ENCODE measurements at places on chromosomes 6 and 20. TPM values are rescaled to one million over a fixed set of nuclear protein-coding genes. Genes with fewer than 3 reads are reported as not detected.

The MCM8 gene
- total RNA-seq: 6.9 TPM

The NNAT gene
- total RNA-seq: not detected

The KCNK15 gene
- total RNA-seq: 1.0 TPM

The ADIG gene
- total RNA-seq: not detected

The DAAM2 gene
- 7.2 TPM for total RNA-seq

The MOXD1 gene
- 1.1 TPM for total RNA-seq

The RNF182 gene
- total RNA-seq: 1.2 TPM

The OR12D2 gene
- total RNA-seq: not detected

The CLPSL2 gene
- not detected for total RNA-seq

GRCh38 chr6:100880149-100880852 lies 828 bp downstream of the ASCC3 start:
- no peak for DNase-seq

DNA sequence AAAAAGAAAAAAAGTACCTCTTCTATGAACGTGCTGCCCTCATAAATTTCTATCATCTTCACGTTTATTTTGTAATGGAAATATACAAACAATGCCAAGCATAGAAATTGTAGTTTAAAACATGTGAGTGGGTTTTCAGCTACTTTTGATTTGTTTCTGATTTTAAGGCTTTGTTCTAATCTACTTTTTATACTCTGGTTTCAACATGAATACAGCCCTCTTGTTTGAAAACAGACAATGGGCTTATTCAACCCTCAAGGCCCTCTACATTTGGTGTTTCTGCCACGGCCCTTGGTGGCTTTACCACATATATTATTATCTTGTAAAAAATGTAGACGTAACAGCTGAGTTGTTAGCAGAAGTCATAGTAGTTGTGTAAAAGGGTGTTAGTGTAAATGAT lies 153.9 kb downstream of the SOX4 start:
- DNase-seq: no peak

DNA sequence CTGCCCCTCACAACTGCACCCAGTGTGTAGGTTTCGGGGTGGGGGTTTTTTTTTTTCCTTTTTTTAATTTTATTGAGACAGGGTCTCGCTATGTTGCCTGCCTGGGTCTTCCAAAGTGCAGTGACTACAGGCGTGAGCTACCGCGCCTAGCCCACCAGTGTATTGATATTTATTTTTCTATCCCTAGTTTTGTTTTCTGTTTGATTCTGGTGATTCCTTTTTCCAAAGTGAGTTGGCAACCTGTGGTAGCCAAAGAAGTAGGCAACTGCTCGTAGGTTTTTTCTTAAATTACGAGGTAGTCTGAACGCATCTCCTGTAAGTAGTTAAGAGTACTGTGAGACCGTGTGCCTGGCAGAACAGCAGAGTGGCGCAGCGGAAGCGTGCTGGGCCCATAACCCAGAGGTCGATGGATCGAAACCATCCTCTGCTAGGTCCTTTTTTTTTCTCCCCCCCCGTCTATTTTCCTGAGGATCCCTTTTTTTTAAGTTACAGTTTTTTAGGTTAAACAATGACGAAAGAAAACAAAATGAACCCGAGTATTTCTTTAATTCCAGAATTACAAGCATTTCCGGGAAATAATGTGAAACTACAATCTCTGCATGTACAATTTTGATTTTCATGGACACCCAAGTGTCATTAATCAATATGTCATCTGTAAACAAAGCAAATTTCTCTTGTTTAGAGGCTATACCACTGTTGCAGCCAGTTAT lies 78.7 kb upstream of the BTN3A2 start:
- peak; percentile 78 for DNase-seq

- no peak for DNase-seq
Measured at GRCh38 chr6:35081426-35081851, 59.7 kb downstream of the TCP11 start.

DNA sequence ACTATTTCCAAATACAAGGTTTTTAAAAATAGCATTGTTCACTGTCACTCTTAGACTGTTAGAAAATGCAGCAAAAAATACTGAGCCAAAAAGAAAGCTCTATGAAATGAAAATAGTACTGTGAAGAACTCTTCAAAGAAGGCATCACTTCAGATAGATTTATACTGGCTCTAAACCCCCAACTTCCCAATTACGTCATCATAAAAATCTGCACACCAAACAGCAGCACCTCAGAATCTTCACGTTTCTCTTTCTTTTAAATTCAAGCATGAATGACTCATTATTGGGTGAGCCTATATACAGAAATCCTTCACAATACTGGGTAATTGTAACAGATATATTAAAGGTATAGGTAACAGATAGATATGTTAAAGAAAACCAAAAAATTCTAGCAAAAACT lies 208.4 kb upstream of the HTR1E start:
- no peak for DNase-seq

- DNase-seq: no peak
Measured at GRCh38 chr6:46440141-46440540, 51.1 kb downstream of the RCAN2 start.

DNA sequence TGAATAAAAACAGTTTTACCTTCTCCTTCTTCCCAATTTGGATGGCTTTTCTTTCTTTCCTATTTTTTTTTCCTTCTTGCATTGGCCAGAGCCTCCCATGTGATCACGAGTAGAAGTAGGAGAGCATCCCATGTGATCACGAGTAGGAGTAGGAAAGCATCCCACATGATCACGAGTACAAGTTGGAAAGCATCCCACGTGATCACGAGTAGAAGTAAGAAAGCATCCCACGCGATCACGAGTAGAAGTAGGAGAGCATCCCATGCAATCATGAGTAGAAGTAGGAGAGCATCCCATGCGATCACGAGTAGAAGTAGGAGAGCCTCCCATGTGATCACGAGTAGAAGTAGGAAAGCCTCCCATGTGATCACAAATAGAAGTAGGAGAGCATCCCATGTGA lies 218.6 kb downstream of the DLL1 start:
- no peak for DNase-seq

GRCh38 chr6:6793388-6794250 lies 205.1 kb downstream of the LY86 start:
- no peak for DNase-seq

- no peak for DNase-seq
Measured at GRCh38 chr6:67687396-67687795, 947.7 kb upstream of the ADGRB3 start.

DNA sequence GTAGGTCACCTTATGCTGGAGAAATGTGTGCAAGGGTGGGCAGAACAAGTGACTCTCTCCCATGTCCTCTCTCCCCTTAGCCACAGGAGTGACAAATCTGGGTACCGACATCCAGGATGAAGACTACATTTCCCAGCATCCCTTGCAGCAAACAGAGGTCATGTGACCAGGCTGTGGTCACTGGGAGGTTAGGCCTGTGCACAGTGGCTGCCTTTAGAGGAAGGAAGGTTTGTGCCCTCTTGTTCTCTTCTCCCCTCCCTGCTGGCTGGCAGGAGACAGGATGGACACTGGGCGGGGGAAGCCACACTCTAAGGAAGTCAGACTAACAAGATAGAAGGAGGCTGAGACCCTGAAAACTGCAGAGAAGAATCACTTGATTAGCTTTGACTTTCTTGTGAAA lies 360.2 kb downstream of the PREX1 start:
- no peak for DNase-seq

GRCh38 chr20:57620999-57621398 lies 773 bp upstream of the ZBP1 start:
- DNase-seq: no peak

DNA sequence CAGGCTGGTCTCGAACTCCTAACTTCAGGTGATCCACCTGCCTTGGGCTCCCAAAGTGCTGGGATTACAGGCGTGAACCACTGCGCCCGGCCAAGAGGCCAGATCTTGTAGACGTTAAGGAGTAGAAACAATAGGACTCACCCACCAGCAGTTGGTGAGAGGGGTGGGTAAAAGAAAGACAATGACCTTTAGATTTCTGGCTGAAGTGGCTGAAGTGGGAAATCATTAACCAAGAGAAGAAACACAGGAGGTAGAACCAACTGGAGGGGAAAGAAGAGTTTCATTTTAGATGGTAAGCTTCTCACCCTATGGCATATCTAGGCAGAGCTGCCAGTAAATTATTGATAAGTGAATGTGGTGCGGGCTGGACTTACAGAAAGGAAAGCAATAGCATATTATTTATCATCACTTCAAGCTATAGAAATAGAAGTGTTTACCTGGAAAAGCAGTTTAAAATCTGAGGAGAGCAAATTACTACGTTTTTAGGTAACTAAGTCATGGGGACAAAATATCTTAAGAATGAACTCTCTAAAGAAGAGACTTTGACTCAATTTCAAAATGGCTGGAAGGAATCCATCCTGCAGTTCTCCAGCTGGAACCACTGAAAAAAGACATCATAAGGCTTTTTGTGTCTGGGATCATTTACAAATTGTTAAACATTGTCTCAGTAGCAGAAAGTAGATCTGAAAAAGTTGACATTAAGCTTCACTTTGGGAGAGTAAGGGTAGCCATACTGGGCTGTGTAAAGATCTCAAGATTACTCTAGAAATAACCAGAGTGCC lies 109.6 kb downstream of the ALDH8A1 start:
- DNase-seq: no peak

DNA sequence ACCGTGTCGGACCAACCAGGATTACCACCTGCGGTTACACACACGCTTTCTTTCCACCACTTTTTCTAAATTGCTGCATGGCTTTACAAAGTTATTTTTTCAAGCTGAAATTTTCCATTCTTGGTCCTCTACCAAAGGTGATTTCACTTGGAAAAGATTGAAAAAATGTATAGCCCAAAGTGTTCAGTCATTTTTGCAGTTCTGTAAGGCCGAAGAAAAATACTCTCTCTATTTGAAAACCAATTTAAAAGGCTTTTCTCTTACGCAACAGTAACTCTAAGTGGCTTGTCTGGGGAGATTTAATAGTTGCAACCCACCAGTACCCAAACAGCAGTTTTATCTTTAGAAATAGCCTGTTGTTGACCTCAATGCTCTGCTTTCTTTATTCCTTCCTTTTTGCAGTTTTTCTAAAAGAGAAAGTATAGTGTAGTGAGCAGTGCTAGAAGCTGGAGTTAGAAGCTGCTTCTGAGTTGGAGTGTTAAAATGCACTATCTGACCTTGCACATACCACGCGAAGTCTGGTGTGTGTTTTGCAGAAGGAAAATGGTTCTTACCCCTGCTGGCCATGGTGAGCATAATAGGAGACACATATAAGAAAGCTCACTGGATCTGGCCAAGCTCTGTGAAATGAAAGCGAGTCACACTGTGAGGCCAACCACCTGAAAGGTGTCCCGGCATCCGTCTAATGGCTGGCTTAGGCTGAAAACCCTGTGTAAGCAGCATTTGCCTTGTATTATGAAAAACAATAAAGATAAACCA lies 271.6 kb upstream of the PRND start:
- no peak for DNase-seq

GRCh38 chr6:77548190-77548589 lies 84.9 kb upstream of the HTR1B start:
- no peak for DNase-seq

GRCh38 chr6:98641949-98642719 lies 192.2 kb upstream of the POU3F2 start:
- no peak for DNase-seq

GRCh38 chr20:45629496-45630100 lies at the start of gene WFDC10A:
WFDC10A (plus strand) TSS chr20:45629739; CDS start chr20:45629814, 75 bp downstream.
- DNase-seq: no peak

- DNase-seq: no peak
Measured at GRCh38 chr20:34364223-34364506, 1.1 kb downstream of the ITCH start.

DNA sequence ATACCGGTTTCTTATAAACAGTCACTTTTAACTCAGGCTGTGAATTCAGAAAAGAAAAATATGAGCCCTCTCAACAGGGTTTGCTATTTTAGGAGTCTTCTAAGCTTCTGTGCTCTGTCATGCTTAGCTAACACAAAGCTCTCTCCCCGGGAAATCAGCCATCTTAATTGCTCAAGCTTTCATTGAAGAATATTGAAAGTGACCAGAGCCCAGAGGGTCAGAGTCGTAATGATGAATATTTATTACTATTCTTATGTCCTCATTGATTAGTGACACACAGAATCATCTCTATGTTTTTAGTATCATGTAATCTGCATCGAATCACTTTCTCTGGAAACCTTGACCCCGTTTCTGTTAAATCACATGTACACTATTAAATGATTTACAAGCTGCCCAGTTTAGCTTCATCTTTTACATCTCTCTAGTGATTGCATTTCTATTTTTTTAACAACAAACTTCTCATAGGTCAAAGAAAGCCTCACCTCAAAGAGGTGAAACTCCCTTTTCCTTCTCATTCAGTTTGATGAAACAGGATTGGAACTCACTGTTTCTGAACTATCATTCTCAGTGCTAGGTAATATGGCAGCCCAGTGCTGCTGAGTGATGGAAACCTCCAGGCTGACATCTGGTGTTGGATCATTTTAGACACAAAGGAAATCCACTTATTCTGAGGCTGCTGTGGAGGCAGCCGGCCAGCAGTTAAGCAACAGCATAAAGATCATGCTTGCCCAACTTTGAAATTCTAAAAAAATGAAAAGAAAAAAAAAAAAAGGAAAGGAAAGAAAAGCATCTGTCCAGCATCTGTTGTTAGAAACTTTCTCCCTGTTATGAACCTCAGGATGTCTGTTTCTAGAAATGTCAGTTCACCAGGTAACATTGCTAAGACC lies 96.3 kb downstream of the RFPL4B start:
- peak; percentile 91 for DNase-seq

DNA sequence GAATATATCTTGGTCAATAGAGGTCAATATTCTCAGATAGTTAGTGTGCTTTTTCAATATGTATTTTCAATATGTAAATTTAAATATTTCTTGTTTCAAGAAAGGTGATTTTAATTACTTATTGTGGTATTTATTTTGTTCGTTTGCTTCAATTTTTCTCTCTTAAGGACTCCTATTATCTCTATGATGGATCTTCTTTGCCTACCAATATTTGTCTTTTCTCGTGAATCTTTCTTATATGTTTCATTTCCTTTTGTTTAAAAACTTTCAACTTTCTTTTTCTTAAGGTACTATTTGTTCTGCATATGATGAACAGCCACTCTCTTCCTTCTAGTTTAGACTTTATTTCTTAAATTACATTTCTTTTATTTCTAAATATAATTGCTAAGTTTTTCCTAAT lies 46.1 kb upstream of the PSMF1 start:
- DNase-seq: no peak

DNA sequence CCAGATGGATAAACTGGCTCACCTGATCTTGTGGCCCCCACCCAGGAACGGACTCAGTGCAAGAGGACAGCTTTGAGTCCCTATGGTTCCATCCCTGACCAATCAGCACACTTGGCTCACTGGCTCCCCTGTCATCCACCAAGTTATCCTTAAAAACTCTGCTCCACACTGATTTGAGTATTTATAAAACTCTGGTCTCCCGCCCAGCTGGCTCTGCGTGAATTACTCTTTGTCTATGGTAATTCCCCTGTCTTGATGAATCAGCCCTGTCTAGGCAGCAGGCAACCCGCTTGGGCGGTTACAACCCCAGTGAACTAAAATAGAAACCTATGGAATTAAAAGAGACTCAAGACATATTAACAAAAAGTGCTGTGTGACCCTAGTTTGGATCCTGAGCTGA lies 38.1 kb upstream of the CD83 start:
- peak; percentile 70 for DNase-seq
